ENCODE measurements at places on chromosomes 6 and 20.

- peak; percentile 50 for DNase-seq
These were observed 1.3 kb upstream of the VNN1 start for GRCh38 chr6:132715204-132715603.

DNA sequence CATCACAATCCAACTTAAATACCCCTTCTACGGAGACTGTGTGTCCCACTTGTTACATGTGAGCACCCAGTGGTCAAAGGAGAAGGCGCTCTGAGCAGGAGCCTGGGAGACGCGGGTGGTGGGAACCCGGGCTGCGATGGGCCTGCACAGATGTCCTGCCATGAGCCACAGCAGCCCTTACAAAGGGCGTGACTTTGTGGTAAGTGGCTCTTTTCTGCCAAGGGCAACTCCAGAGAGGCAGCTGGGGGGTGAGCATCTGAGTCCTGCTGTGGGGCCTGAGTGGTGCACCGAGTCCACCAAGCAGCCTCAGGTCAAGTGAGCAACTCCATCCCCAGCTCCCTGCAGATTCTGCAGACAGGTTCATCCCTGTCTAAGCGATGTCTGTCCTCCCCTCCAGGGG is 33.6 kb upstream of the CST7 start:
- no peak for DNase-seq

- peak; percentile 85 for DNase-seq
These were observed 675 bp upstream of the TRERF1 start for GRCh38 chr6:42452171-42453030.

- DNase-seq: no peak
These were observed 304.5 kb downstream of the CD83 start for GRCh38 chr6:14422061-14422460.

DNA sequence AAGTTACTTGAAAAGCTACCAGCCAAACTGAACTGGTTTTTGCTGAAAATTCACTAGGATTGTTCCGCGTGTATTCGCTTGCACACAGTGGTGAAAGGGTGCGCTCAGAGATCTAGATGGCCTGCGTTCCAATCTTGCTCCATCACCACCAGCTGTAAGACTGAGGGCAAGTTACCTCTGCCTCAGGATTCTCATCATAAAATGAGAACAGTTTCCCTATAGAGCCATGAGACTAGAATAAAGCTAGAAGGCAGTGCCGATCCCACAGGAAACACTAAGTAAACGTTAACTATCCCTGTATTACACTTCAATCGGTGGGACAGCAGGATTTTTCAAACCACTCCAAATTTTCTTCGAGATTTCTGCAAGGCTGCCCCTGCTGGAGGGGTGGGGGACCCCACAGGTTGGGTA is 838 bp downstream of the AHCY start:
- no peak for DNase-seq

DNA sequence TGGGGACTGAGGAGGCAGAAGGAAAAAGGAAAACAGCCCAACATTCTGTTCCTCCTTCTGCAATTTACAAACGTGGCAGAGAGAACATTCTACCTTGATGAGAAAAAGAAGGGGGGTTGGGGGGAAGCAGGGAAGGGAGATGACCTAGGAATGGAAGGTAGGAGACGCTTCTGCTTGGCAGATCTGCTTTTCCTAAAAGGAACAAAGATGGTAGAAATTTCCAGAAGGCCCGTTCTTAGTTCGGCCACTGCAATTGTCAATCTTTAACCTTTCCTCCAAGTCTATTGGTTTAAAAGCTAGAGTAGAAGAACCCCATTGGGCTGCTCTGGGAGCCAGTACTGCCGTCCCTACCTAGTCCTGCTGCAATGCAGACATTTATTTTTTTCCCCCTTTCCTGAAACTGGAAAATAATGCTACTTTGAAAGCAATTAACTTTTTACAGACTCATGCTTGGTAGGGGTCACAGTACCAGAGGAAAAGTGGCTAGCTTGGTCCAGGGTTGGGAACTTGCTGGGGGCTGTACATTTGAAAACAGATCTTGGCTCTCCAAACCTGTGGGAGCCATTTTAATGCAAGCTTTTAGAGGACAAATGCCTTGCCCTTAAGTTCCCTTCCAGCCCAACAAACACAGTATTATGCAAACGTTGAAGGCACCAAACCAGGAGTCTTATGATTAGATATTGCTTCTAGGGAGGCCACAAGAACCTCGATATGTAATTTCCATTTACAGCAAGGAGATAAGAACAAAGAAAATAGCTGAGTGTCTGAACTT is 2.6 kb downstream of the ZMYND8 start:
- no peak for DNase-seq

- DNase-seq: no peak
These were observed 90.9 kb upstream of the CARMIL1 start for GRCh38 chr6:25188232-25188631.
